ENCODE measurements at places on chromosomes 2 and 18.
A peak's percentile ranks its signal among the peaks of the same experiment; 100 is the strongest.

- DNase-seq = peak; percentile 49
Measured at GRCh38 chr18:46073474-46074331, 1.6 kb upstream of the PSTPIP2 start.

GRCh38 chr2:165794536-165794928 lies 485 bp upstream of the GALNT3 start:
- DNase-seq = no peak

- no peak for DNase-seq
Measured at GRCh38 chr18:40037356-40037755, 1917.7 kb upstream of the PIK3C3 start.

- no peak for DNase-seq
Measured at GRCh38 chr2:201932511-201932910, 101.1 kb upstream of the FZD7 start.

DNA sequence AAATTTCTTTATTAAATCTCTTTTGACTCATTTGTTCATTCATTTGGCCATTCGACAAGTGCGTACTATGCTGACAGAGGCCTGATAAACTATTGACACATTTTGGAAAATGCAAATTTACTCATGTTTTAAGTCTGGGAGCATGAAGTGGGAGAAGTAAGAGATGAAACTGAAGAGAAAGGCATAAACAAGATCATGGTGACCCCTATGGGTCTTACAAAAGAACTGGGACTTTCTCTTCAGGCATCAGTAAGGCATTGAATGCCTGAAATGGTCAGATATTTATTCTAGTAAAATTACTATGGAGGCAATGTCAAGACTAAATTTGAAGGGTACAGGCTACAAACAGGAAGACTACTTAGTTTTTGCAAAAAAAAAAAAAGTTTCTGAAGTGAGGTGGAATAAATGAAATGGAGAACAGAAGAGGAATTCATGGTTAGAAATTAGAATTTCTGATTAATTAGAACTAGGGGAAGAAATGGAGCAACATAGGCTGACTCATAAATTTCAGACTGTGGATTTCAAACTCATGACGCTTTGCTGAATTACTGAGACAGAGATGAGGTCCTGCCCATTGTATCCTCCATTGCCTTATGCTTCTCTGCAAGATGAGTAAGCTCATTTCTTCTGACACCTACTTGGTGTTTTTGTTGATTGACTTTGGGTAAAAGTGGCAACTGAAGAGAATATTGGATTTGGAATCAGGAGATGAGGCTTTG lies 32.7 kb downstream of the VSNL1 start:
- DNase-seq = no peak

DNA sequence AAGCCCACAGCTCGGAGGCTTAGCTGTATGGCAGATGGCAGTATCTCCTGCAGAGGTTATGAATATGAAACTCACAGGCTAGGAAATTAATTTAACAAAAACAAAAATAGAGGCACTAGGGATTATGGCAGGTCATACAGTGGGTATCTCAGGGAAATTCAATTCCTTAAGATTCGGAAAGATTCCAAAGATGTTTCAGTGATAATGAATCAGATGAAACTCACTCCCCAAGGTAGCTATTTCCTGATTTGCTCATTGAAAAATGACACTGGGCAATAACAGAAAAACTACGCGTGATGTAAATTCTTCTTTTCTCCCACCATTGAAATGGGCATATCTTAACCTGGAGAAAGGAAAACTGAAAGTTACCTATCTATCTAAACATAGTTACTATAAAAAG lies 414.1 kb downstream of the STK39 start:
- no peak for DNase-seq

Data from right kidney (tissue), 9 donors.